GM23248 (cell line): ENCODE measurements at places on chromosomes 2 and 18.

GRCh38 chr2:12430407-12431133 lies 286.2 kb upstream of the TRIB2 start:
- peak; percentile 25 for DNase-seq

- peak; percentile 55 for DNase-seq
These were observed 68.6 kb downstream of the MTCL1 start for GRCh38 chr18:8773980-8774379.

DNA sequence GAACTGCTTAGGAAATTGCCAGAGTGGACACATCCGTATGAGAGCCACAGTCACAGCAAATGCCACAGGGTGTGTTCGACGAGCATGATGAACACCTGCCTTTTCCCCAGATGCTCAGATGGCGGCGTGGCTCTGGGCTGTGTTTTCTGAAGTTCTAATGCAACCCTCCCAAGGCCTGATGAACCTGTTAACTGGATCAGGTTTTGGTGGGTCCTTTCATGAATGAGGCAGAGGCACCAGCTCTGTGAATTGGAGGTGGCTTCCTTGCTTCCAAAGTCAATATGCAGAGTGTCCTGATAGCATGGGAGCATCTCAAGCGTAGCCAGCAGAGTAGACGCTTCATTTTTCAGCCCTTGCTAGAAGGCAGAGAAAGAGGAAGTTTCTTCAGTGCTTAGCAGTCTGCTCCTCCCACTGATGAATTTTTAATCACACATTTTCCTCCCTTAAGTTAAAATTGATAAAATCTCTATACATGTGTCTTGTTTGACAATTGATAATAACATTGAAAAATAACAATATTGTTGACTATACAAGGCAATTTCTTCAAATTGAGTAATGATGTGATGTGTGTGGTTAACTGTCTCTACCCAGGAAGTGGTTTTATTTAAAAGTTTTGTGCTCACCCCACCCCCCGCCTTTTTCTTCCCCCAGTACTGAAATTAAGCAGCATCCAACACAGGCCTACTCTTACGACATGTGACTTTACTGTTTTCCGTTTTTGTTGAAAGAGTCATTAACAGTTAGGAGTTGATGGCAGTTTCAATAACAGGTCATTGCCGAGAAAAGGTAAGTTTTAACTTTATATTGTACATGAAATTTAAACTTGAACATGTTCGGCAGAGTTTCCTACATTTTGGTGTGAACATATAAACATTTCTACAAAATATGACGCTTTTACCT lies at the start of gene ARHGAP15:
Gene ARHGAP15 (plus strand): TSS at position 739 of the 900 bp plus-strand sequence.
- no peak for DNase-seq

- DNase-seq: no peak
These were observed 64.6 kb downstream of the TRPM8 start for GRCh38 chr2:233981574-233982420.

DNA sequence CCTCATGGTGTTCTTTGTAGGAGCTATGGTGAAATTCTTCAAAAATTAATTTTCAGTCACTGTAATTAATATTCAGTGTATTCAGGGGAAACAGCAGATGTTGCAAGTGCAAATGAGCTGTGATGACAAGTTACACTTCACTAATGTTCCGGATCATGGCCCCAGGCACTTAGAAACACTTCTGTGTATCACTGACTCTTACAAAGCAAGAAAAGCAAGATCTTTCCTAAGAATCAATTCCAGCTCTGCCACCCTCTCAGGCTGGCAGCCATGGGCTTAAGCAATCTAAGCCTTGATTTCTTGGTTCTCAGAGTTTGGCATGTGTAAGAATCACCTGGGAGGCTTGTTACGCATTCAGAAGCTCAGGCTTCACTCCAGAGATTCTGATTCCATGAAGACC lies 78.0 kb downstream of the MARCHF4 start:
- DNase-seq: no peak

DNA sequence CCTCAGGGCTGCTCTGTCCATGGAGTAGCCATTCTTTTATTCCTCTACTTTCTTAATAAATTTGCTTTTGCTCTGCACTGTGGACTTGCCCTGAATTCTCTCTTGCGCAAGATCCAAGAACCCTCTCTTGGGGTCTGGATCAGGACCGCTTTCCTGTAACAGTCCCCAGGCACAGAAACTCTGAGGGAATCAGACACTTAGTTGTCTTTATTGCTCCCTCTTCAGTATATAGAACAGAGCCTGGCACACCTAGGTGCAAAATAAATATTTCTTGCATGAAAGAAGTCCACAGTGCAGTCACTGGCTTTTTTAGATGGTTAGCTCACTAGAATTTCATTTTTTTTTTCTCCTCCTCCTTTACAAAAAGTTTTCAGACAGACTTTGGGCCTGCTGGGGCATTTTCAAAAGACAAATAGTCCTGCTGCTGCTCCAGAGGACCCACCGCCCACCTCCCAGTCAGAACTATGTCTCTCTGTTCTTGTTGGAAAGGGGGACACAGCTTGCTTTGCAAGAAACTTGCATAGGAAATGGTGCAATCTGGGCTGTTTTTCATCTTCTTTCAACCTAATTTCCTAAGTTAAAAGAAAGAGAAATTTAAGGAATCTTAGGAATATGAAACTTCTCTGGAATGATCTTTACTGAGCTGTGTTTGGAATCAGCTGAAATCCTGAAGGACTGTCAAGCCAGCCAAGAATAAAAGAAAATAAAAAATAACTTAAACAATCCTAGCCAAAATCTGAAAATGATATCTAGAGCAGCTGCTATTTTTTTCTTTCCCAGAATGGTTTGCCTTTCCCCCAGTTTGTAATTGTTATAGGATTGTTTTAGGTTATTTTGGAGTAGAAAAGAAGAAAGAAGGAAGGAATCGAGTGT lies 31.7 kb upstream of the MAP4K3 start:
- DNase-seq: peak; percentile 39

- no peak for DNase-seq
These were observed 5.8 kb upstream of the CTDSP1 start for GRCh38 chr2:218393750-218394290.

DNA sequence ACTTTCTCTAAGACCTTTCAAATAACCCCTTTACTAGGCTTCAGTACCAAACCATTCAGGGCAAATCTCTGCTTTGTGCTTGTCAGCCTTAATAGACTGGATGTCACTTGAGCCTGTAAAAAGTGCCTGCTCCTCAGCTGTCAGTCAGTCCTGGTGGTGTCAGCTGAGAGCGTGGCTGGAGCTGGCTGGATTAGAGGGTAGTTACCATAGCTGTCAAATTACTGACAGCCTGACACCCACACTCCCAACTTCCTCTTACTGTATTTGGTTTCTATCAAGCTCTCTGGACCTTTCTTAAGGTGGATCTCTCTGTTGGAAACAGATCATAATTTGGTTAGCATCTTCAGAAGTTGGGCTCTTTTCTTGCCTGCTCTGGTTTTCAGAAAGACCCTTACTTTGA lies 371.4 kb upstream of the ATP5MC3 start:
- DNase-seq: no peak

DNA sequence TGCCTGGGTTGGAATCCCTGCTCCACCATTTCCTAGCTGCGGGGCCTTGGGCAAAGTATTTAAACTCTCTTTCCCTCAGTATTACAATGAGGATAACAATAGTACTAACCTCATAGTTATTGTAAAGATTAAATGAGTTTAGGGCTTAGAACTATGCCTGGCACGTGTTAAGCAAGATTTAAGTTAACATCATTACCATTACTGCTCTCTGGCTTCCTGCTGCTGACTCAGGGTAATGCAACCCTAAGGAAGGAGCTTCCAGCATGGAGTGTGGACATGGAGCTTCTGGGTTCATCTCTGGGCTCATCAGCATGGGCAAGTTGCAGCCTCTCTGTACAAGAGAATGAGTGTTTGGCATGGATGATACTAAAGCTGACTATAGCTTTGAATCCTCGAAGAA lies 374.2 kb upstream of the MAP2 start:
- no peak for DNase-seq

DNA sequence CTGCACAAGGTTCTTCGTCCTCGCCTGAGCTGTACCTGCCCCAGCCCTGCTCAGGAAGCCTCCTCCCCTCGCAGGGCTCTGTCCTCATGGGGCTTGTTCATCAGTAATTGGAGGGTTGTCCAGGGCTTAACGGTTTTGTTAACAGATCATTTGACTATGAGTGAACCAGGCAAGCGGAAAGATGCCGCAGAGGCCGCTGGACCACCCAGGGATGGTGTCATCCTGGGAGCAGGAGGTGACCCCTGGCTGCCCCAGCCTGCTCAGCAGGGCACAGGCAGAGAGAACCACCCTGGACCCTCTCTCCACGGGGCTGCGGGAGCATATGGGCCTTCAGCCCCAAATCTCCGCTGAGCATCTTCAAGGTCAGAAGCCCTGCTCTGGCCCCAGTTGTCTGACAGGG lies 264.3 kb downstream of the KLHL29 start:
- DNase-seq: no peak

GRCh38 chr18:58649966-58650816 lies 21.1 kb upstream of the MALT1 start:
- DNase-seq: no peak

DNA sequence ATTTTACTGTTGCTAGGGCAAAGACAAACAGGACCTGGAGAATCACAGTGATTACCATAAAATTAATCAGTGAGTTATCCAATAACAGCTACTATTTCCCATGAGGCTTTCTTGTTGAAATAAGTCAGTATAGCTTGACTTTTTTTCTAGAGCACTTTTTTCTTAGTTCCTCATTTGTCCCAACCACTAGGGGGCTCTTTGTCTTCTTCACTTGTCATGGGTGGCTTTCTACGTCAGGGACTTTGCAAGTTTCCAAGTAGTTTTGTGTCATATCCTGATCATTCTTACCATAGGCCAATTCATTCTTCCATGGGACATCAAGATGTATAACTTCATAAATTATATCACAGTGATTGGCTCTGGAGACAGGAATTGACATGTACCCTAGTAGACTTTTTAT lies 1019.6 kb upstream of the PIK3C3 start:
- DNase-seq: peak; percentile 51

DNA sequence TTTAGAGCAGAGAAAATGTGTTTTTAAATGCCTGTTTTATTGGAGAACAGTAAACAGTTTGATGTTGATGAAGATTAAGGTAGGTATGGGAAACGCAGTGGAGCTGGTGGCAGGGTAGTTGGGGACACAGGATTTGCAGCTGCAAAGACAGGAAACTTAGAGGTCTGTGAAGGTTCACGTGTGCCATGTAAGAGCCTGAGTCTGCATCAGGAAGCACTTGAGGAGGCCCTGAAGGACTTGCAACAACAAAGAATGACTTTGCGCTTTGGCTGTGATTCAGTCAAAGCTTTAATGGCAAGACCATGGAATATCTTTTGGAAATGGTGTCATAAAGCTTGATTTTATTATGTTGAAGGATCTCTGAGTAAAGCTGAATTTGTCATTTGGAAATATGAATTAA lies 347.6 kb upstream of the KCNJ3 start:
- no peak for DNase-seq

DNA sequence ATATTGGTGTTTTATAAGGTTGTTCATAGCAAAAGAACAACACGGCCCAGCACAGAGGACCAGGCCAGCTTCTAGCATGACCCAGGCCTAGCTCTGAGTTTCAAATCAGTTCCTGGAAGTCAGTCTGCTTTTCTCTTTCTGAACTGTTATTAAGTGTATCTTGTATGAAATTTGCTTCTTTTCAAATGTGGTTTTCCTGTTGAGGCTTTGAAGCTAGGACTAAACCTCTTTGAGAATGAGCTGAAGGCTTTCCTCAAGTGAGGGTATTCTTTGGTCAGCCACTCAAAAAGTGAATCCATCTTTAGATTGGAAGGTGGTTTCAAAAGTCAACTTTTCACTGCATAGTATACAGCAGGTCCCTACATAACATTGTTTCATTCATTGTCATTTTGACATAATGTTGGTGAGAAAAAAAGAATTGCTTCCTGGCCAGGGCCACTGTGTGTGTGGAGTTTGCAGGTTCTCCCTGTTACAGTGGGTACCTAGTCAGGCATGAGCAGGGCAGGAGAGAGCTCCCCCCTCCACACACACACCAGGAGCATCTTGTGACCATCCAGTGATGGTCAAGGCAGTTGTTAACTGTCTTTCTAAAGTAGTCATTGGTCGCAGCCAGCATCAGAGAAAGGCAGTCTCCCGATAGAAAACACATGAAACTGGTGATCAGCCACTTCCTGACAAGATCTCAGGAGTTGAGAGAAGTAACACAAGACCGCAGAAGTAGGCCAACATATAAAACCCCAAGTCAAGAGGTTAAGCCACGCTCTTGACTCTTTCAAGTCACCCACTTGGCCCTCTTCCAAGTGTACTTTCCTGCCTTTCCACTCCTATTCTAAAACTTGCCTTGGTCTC lies 6.7 kb upstream of the ACAA2 start:
- DNase-seq: no peak

- DNase-seq: no peak
These were observed 804.3 kb downstream of the DCDC2C start for GRCh38 chr2:4507661-4508060.

DNA sequence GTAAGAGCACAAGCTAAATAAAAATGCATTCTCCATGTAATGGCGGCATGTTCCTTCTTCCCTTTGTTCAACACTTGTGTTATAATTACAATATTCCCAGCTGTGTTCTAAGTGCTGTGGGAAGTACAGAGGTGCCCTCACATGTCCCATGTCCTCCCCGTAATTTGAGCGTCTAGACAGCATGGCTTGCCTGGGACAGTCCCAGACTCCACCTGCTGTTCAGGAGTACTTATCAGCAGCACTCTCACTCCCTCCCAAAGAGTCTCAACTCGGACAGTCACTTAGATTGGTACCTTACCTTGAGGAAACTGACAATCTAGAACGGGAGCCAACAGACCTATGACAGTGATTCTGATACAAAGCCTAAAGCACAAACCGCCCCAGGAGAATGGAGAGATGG lies 370.5 kb downstream of the EIPR1 start:
- no peak for DNase-seq

DNA sequence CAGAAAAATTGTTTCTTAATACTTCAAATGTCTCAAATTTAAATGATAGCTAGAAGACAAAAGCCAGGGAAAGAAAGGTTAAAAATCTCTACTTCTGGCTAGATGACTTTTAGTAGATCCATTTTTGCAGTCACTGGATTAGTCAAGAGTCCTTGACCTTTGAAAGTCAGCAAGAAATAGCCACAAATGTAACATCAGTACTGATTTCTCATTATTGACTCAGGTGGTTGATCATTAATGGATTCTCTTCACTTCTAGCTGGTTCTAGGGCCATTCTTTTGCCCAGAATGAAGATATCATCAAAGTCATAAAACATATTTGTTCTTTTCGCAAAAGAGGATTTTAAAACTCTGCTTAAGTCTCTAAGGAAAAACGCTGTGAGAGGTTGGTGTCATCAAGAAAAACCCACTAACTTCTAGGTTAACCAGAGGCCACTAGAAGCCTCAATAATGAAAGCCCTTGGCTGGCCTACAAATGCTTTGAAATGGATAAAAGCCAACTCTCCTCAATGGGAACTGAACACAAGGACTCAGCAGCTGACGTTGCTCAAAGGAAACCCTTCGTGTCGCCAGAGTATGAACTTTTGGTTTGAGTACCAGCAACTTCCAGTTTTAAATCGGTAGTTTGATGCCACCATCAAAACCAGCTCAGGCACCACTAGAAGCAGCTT lies 66.3 kb downstream of the IRS1 start:
- DNase-seq: no peak

- DNase-seq: no peak
These were observed 102.2 kb downstream of the VIT start for GRCh38 chr2:36798724-36799123.

- no peak for DNase-seq
These were observed 2.7 kb upstream of the ACTR3 start for GRCh38 chr2:113887009-113887792.

- no peak for DNase-seq
These were observed 110.0 kb upstream of the TEX51 start for GRCh38 chr2:126788652-126789051.
